ENCODE measurements at places on chromosomes 5 and 9.

GRCh38 chr5:174563899-174564298, 160.5 kb upstream of the MSX2 start:
- no peak for DNase-seq

DNA sequence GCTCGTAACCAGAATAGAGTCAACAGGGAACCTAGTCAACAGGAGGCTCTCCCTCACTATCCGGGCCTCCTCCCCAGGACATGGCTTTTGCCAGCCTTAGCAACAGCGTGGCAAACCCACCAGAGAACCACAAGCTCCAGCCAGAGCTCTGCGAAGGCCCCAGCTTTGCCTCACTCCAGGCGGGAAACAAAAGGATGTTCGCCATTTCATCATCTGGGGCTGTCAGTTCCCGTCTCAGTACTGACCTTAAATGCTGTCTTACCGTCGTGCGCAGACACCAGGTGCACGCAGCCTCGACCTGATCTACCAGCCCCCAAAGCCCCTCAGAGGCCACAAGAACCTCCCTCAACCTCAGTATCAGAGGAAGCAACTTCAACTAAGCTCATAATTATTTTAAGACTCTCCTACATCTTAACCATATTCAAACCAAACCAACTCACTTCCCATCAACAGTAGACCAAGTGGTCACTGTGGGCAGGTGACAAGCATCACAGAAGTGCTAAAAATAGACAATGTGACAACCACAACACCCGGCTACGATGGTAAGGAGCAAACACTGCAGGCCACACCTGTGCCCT, 71.4 kb downstream of the SEMA4D start:
- no peak for DNase-seq

GRCh38 chr5:31153521-31153920, 40.0 kb upstream of the CDH6 start:
- DNase-seq: no peak

DNA sequence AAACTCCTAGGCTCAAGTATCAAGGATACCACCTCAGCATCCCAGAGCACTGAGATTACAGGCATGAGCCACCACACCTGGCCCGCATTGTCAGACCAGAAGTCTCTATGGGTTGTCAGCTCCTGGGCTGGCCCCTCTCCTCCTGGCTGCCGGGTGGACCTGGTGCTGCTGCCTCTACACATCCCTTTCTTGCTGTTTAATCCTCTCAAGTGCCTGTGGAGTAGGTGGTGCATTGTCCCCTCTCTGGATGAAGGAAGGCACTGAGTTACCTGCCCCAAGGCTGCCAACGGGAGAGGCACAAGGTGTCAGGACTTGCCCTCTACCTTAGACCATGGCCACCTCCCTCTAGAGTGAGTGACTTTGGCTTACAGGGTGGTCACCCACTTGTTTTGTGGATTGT, 37.4 kb downstream of the PHF2 start:
- no peak for DNase-seq

DNA sequence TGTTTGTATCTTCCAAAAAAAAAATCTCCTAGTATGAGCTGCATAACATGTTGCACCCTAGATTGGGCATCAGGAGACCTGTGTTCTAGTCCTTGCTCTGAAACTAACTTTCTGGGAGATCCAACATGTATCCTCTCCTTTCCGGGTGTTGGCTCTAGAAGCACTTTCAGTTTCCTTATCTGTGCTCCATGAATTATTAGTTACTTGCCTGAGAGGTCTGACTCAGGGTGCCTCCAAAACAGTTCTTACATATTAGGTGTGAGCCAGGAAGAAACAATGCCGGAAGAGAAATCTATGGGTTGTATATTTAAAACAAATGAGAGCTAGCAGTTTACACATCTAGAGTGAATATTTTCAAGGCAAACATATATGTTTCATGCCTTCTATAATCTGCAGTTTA, 36.7 kb upstream of the SLC36A2 start:
- DNase-seq: no peak

DNA sequence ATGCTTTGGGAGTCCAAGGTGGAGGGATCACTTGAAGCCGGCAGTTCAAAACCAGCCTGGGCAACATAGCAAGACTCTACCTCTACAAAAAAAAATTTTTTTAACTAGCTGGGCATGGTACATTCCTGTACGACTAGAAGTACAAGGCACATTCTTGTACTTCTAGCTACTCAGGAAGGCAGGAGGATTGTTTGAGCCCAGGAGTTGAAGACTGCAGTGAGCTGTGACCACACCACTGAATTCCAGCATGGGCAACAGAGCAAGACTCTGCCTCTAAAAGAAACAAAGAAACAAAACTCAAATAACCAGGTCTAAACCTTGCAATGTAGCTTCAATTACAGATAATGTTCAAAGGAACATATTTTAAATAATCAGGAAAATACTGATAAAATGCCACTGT, 56.2 kb downstream of the SSBP2 start:
- no peak for DNase-seq

- DNase-seq: no peak
Measured at GRCh38 chr5:125746917-125747316, 676.3 kb upstream of the GRAMD2B start.

DNA sequence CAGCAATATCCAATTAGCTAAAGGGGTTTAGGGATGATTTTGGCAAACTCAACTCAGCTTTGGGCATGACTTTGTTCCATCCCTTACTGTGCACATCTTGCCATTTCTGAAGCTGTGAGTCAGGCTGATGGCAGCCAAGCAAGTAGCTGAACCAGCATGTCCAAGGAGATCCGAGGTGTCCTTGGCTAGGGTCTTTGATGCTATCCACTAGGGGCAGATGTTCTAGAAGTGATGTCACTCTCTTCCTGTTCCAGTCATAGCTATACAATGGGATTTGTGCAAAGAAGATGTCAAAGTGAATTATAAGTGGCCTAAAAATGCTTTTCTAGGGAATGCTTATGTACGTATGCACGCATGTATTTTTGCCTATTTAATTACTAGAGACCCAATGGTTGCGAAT, 160.8 kb upstream of the PAPPA start:
- no peak for DNase-seq

DNA sequence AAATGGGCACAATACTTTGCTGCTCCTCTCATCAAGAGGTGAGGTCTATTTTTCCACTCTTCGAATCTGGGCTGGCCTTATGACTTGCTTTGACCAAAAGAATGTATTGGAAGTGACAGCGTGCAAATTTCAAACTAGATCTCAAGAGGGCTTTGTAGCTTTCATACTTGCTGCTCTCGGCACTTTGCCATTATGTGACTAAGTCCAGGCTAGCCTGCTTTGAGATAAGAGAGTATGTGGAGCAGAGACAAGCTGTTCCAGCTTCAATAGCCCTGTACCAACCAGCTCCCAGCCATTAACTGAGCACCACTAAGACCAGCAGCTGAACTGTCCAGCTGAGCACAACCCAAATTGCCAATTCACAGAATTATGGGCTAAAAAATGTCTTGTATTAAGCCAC, 124.6 kb downstream of the ACER2 start:
- no peak for DNase-seq

GRCh38 chr9:129968690-129969485, 74.1 kb downstream of the FNBP1 start:
- no peak for DNase-seq

- DNase-seq: no peak
Measured at GRCh38 chr5:112533362-112533761, 114.3 kb upstream of the EPB41L4A start.

DNA sequence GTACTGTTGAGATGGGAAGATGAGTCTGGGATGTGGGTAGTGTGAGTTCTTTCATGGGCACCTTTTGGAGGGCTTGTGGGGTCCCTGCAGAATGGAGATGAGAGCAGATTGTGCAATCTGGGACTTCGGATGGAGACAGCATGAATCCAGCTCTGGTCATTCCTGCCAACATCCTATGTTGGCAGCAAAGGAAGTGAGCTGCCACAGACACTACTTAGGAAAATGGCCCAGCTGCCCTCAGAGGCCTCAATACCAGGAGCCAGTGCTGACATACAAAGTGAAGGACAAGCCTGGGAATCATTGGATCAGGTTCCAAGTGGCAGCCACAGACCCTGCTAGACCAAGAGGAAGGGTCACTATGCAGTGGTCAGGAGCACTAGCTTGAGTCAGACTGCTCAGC, 402.8 kb downstream of the CDK5RAP2 start:
- no peak for DNase-seq

- no peak for DNase-seq
Measured at GRCh38 chr5:123382252-123382651, 41.0 kb downstream of the CEP120 start.

DNA sequence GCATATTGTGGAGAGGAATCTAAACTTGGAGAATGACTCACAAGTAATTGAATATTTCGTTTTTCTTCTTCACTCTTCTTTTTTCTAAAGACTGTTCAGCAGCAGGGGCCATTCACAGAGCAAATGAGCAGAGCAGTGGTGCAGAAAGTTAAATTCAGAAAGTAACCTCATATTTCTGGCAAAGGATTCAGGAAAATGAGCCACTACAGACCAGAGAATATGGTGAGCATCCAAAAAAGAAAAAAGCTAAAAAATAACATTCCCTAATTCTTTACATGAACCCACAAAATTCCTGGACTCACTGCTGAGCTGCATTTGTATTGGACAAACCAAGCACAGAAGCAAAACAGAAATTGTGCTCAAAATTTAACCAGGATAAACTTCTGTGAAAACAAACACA, 1486.8 kb upstream of the C9orf72 start:
- DNase-seq: no peak

DNA sequence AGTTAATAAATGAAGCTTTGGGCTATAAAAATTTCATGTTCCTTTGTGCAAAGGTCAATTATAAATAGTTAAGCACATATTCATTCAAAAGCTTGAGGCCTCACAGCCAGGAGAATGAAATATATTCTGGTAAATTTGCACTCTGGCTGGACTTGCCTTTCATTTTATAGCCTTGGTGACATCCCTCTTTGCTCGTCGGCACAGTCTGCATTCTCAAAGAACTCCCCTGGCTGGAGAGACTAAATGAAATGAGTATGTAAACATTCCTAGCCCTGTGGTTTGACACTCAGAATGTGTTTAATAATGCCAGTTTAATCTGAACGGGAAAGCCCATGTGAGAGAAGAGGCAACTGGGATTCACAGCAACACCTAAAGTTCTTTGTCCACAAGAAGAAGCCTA, 285.6 kb downstream of the BRINP1 start:
- DNase-seq: no peak

GRCh38 chr9:88308831-88309560, 79.2 kb upstream of the SPIN1 start:
- DNase-seq: no peak

DNA sequence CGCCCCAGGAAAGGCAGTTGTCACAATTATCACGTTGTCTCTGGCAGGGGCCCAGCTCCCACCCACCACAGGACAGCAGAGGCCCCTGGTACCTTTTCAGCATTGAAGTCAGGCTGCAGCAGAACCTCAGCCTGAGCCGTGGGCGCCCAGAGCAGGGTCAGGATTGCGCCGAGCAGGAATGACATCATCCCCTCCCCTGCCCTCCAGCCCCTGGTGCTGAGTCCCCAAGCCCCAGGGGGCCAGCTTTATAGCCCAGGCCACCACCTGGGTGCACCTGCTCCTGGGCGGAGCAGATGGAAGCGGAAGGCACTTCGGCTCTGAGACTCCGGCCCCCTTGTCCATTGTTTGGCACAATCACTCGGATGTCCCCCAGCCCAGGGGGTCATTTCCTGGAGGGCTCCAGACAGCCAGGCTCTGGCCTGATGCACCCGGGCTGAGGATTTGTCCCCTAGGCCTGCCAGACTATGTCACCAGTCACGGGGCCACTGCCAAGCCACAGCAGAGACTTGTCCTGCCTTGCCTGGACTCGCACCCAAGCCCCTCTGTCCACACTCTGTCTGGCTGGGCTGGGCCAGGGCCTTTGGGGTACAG, at the start of gene LCN15:
Gene LCN15, minus strand, starts transcription at position 218 of the 591 bp plus-strand sequence. Its CDS starts 30 bp downstream, at position 188.
- DNase-seq: no peak

- no peak for DNase-seq
Measured at GRCh38 chr5:139681466-139681865, 33.3 kb downstream of the CXXC5 start.

- DNase-seq: no peak
Measured at GRCh38 chr9:15484802-15485201, 26.0 kb downstream of the PSIP1 start.
